Foreskin keratinocyte (primary cell): ENCODE measurements at places on chromosomes 5 and 9.
A peak's percentile ranks its signal among the peaks of the same experiment; 100 is the strongest.

DNA sequence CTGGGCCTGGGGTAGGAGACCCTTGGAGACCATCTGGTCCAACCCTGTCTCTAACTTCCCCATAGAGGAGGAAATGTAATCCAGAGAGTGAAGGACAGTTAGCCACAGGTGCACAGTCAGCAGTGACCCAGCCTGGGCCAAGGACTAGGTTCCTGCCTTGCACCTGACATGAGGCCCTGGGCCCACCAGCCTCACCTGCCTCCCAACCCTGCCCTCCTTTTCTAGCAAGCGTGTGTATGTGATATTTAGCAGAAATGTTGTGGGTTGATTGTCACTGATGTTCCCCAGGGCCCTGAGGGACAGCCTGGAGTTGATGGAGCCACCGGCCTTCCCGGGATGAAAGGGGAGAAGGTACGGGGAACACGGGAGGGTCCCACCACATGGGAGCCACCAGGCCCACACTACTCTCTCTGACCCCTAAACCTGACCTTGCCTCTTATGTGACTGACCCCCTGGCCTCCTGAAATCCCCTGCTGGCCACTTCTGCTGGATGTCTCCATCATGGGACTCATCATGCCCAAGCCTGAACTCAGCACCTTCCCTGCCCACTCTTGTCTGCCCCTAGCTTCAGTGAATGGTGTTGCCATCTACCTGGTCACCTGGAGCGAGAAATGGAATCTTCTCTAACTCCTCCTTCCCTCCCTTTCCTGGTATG, 79.2 kb upstream of the TGFBR1 start:
- DNase-seq, result no peak

DNA sequence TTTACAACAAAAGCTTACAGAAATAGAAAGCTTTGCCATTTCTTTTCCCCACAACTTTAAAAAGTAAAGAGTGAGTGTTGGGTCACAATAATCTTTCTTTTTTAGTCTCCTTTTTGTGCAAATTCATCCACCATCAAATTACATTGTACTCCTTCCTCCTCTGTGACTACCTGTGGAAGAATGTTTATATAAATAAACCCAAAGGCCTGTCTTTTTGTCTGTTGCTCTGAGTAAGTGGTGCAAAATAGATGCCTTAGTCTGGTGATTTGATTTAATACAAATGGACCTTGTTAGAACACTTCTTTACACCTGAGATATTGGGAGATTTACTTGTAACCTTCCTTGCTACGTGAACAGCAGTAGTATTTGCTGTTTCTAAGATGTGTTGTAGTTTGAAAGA, 53.5 kb upstream of the TAF11L2 start:
- peak; percentile 13 for DNase-seq

GRCh38 chr5:142364251-142365145, 39.7 kb upstream of the SPRY4 start:
- peak; percentile 93 for DNase-seq

- peak; percentile 7 for DNase-seq
Measured at GRCh38 chr9:123727332-123727731, 202.6 kb downstream of the DENND1A start.

DNA sequence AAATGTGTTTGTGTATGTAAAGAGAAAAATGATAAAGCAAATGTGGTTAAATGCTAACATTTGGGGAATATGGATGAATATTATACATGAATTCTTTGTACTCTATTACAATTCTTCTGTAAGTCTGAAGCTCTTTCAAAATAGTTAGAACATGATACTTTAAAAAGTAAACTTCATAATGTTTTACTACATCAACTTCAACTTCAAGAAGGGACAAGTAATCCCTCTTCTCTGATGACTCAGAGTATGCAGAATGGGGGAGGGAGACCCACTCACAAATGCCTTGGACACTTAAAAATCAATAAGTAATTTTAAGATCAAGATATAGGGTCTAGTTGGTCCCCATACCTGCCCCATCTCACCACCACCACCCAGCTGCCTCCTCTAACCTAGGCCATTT, 162.4 kb downstream of the ESM1 start:
- no peak for DNase-seq

DNA sequence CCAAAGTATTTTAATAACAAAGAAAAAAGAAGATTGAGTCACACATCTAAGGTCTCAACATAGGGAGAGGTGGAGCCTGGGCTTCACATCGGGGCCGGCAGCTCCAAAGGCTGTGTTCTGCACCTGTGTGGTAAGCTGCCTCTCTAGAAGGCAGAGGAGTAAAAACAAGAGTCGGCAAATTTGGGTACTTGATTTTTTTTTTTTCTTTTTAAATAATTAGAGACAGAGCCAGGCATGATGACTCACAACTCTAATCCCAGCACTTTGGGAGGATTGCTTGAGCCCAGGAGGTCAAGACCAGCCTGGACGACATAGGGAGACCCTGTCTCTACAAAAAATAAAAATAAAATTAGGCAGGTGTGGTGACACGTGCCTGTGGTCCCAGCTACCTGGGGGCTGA, 4.7 kb downstream of the URM1 start:
- DNase-seq, result no peak
